Cerebellar nuclear complex (tissue), 1 donor: ENCODE measurements at places on chromosomes 2 and 18.

DNA sequence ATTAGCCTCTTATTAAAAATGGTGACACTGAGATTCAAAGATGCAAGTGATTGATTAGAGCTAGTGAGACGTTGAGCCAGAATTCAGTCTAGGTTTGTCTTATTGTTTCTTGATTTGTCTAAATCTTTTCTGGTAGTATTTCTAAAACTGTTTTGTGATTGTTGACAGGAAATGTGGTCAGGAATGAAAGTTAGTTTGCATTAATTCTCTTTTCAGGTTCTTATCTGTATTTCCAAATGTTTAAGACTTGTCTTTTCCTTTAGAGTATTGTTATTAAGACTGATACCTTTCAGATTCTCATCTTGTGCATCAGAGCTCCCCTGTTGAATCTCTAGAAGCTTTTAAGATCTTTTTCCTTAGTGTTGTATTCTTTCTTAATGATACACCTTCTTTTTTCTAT, 89.3 kb downstream of the MBD5 start:
- DNase-seq, result no peak

DNA sequence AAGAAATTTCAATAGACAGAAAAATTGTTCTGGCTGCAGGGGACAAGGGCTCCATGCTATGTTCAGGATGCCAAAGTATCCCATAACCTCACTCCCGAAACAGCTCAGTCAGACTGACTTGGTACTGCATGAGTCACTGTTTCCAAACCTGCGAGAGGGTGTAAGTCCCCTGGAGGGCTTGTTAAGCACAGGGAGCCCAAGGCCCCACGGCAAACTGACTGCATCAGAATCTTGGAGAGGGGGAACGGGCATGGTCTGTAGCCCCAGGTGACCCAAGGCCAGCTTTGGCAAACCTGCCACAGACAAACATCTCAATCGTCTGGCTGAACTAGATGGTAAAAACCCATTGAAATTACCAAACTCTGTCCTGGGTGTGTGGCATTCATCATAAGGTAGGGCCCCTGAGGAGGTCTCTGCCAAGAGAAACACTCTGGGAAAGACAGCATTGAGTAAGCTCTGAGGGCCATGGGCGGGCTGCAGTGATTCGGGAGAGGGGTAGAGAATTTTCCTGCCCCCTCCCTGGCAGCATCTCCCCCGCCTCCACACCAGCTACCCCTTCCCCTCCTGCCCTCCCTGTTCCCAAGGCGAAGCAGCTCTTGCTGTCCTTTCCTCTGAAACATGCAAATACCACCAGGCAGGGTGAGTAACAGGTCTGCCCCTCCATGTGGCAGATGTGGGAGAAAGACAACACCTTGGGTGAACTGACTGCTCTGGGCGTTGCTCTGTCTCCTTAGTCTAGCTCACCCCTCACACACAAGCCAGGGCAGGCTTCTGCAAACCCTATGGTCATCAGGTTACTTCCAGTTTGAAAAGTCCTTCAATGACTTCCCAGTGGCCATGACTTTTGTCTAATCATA, 274.7 kb upstream of the SIX2 start:
- no peak for DNase-seq

DNA sequence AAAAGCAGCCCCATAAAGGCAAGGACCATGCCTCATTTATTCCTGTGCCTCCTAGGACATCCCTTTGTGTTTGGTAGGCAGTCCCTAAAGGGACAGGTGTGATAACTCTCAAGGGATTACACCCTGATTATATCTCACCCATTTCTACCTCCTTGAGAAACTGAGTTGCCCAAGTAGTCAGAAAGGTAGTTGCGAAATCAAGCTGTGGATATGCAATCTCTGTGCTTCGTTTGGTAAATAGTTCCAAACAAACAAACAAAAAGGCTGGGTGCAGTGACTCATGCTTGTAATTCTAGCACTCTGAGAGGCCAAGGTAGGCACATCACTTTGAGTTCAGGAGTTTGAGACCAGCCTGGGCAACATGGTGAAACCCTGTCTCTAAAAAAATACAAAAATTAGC, 100.2 kb upstream of the ARL5A start:
- DNase-seq, result no peak

- DNase-seq, result no peak
Measured at GRCh38 chr2:188399159-188399558, 107.5 kb downstream of the GULP1 start.

- DNase-seq, result no peak
Measured at GRCh38 chr18:73749304-73749703, 398.3 kb downstream of the FBXO15 start.

- DNase-seq, result no peak
Measured at GRCh38 chr2:85840091-85840490, 48.7 kb downstream of the ST3GAL5 start.

DNA sequence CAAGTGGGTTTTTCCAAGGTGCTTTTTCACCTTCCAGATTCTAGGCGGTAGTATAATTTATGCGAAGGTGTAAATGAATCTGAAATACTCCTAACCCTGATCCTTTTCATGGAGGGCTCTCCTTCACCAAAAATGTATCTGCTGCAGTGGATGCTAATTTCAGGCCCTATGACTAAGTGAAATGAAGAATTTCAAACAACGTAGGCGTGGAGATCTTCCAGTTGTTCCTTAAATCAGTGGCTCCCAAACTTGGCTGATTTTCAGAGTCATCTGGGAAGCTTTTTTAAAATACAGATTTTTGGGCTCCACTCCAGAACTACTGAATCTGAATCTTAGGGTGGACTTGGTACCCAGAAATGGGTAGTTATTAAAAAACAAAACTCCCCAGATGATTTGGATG, 5.5 kb downstream of the GCKR start:
- DNase-seq, result no peak

GRCh38 chr18:35117372-35117771, 76.2 kb downstream of the MAPRE2 start:
- no peak for DNase-seq

DNA sequence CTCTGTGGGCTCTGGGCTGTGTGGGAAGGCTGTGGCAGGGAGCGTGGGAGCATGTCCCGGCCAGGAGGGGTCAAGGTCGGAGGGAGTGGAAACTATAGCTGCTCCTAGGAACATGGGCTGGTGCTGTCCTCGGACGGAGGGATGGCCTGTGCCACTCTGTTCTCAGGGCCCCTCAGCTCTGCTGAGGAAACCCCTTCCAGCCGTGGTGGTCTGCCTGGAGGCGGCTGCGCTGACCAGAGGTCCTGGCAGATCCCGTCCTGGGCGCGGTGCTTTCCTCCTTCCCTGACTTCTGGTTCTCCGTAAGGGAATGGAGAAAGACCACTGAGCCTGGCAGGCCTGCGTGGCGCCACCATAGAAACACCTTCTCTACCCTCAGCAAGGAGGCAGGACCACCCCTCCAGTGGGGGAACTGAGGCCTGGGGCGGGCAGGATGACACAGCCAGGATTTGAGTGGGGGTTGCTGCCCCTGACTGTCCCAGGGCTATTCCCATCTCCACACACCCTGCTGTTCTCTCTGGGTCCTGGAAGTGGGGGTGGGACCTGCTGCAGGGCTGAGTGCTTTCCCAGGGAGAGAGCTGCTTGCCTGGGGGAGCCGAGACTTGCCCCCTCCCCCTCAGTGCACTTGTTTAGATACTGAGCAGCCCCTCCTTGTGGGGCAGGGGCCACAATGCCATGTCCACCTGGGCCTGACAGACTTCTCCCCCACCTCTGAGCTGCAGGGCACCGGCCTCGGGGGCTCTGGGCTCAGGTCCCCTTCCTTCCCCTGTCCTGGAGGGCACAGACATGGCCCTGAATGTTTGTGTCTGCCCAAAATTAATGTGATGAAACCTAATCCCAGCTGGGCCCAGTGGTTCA, 301.0 kb upstream of the HS6ST1 start:
- no peak for DNase-seq

DNA sequence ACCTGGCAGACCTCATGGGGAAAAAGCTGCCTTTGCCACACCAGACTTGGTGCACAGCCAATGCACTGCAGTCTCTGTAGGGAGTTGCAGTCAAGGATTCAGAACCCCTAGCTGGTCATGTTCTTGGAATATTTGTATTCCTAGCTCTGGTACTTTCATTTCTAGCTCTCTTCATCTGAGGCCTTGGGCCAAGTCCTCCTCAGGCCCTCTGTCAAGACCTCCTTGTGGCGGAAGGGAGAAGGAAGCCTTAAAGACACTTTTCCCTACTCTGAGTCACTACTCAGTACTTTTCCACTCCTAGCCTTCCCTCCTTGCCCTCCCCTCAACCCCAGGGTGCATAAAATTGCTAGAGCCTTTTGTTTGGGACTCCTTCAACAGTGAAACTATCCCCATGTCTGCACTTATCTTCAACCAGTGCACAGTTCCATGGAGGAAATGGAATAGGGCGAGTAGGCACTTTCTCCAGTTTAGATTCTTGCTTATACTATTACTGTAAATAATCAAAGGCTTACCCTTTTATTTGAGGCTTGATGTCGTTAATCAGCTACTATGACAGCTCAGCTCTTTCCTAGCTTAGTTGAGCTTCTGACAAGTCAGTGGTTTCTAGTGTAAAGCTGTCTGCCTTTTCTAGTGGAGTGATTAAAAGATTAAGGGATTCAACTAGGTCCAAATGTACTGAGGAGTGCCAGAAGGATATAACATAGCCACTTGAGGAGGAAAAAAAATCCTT, 15.8 kb downstream of the M1AP start:
- no peak for DNase-seq
